GM13976 (cell line): ENCODE measurements at places on chromosomes 7 and 10.

DNA sequence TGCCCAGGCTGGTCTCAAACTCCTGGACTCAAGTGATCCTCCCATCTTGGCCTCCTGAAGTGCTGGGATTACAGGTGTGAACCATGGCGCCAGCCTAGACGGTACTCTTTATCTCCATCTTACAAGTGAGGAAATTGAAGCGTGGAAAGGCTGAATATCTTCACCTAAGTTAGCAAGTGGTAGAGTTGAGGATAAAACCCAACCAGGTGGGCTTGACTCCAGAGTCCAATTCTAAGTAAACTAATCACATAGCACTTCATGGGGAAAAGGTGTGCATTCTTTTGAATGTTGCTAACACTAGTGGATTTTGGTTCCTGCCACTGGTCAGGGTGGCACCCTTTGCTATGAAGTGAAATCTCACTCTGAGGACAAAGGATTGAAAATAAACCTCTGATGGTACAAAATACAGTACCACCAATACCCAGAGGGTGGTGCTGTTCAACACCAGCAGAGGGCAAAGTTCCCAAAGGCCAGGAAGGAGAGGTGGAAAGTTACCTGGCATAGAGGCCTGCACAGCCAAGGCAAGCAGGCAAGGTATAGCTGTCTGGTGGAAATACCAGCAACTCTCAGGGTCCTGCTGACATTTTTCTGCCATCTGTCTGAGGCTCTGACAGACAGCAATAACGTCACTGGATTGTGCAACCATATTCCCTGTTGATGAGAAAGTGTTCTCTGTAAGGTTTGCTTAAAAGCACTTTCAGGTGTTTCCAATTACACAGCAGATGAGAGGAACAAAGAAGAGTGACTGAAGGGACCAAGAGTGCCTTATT, 17.6 kb downstream of the ZDHHC16 start:
- peak; percentile 58 for DNase-seq

DNA sequence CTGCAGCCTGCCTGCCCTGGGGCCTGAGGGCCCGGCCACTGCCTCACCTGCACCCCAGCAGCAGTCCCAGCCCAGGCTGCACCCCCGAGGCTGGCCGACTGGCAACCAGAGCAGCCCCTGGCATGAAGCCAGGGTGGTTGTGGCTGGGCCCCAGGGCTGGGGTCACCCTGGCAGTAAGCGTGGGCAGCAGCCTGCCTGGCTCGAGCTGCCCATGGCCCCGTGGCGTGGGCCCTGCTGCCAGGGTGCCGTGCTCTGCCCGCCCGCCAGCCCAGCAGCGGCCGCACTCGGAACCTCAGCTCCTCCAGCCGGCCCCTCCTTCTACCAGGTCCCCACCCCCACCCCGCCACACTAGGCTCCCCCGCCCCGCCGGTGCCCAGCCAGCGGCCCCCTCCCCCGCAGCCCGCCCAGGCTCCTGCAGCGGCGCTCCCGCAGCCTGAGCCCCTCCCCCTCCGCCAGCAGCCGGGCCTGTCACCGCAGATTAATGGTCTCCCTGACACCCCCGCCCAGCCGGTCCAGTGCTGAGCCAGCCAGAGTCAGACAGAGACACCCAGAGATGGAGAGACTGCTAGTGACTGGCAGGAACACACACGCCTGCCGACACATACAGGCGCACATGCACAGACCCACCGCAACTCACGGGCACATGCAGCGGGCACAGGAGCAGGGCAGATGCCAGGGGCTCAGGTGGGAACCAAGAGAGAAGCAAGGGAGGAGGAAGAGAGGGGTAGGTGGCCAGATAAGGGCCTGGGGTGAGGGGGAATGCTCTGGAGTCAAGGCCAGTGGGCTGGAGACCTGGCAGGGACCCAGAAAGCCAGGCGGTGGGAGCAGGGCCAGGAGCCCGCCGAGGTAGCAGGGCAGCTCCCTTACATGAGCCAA, 22.4 kb downstream of the KCNH2 start:
- no peak for DNase-seq

- DNase-seq, result no peak
Observed at GRCh38 chr10:120732067-120732466, 119.1 kb upstream of the WDR11 start.

GRCh38 chr10:59276919-59277318, 85.4 kb downstream of the FAM13C start:
- no peak for DNase-seq

DNA sequence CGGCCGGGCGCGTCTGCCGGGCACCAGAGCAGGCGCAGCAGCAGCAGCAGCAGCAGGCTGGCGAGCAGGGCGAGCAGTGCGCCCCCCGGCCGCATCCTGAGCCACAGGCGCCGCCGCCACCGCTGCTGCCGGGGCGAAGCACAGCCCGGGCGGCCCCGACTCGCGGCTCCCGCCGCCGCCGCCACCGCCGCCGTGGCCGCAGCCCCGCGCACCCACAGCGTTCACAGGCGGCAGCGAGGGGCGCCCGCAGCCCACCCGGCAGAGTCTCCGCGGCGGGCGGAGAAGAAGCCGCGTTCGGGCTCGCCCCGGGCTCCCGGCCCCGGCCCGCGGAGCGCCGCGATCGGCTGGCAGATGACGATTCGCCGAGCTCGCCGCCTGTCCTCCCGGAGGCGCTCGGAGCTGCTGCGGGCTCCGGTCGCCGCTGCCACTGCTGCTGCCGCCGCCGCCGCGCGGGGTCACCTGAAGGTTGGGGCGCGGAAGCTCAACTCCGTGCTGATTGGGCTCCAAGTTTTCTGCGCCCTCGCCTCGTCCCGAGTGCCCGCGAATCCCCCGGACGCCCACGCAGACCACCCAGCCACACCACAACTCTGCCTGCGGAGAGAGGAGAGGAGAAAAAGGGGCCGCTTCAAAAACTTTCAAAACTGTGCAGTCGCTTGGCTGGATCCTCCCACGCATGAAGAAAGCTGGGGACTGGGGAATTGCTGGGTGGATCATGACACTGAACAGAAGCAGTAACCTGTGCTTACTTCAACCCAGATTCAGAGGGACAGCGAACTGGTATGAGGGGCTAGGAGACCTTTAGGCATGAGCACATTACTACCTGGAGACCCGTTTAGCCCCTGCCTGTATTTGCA, at the start of gene ST8SIA6:
ST8SIA6 (minus strand) TSS at position 435 of the 854 bp plus-strand sequence; CDS start at position 95, 340 bp downstream.
- peak; percentile 74 for DNase-seq

DNA sequence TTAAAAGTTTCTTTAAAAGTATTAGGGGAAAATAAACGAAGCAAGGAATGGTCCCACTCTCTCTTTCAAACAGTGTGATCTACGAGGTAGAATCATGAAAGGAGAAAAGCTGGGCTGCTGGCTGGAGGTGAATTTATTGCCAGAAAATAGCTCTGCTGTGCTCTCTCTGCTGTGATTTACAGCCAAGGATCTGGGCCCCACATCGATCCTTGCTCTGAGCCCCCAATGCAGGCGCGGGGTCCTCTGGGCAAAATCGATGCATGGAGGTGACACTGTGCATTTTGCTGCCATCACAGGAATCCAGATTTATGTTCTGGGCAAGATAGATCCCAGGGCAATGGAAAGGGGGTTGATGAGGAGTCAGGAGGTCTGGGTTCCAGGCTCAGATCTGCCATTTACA, 91.0 kb upstream of the GPR26 start:
- DNase-seq, result no peak

DNA sequence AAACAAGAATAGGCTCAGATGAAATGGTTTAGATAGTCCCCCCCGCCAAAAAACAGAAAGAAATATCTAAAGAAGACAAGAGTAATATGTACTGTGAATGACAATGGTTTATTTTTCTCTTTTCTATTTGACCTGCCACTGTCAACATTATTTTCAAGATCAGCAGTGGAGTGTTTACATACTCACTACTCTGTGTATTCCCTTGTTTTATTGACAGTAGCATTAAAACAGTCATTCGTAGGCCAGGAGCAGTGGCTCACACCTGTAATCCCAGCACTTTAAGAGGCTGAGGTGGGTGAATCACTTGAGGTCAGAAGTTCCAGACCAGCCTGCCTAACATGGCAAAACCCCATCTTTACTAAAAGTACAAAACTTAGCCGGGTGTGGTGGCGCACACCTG, 245.3 kb upstream of the SLC26A5 start:
- no peak for DNase-seq

DNA sequence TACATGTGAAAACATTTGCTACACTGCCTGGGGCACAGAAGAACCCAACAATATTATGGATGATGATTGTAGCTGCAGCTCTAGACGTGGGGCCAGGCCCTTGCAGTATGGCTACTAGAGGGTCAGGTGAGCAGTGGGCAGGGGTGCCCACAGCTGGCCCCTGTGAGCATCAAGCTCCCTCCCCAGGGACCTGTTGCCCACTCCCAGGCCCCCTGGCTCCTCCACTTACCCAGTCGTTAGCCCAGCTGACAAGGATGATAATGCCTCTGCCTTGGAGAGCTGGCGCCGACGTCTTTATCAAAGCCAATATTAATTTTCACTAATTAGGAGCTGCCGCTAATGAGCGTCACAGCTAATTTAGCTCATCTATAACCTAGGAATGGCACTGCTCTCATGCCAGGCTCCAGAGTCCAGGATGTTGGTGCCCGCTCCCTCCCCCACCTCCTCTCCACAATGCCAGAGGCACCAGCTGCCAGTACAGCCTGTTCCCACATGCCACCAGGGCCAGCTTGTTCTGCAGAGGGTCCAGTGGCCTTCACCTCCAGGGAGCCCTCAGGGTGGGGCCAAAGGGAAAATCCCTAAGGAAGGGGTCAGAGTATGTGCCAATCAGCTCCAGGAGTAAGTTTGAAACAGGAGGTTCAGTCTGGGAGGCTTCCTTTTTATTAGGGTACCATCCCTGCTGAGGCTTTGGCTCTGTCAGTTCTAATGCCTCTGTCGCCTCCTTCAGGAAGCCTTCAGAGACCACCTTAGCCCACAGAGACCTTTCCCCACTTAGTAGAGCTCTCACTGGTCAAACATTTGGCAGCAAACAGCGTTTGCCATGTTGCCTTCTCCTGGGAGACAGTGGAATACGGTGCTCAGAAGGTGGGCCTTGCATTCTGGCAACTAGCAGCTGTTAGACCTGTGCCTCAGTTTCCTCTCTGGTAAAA, 77.2 kb downstream of the CDH23 start:
- no peak for DNase-seq

DNA sequence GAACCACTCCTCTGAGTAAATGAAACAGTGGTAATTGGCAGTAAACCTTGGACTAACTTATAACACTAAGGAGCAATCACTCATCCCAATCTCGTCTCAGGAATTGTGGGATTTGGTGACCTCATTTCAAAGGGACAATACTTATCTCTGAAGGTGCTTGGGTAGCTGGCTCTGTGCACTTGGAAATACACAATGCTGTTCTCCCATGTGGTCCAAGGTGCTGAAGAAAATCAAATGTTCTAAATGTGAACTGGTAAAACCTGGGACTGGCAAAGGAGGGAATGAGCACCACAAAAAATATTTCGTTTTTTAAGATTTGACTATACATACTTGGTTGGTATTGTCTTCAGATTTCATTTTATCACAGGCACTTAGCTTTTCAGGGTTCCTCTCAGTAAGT, 1193.0 kb downstream of the SORCS1 start:
- no peak for DNase-seq

DNA sequence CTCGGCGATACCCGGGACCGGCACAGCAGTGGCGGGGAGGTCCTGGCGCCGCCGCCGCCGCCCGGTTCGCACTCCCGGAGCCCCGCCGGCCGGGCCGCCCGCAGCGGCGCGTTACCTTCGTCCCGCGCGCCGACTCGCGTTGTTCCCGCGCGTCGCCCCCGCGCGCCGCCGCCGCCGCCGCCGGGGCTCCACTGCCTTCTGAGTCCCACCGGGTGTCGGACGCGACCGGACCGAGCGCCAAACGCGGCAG, at the start of gene EZH2:
EZH2 (minus strand) TSS at position 243 of the 250 bp plus-strand sequence. CDS start 36,993 bp downstream, outside the sequence.
- no peak for DNase-seq

DNA sequence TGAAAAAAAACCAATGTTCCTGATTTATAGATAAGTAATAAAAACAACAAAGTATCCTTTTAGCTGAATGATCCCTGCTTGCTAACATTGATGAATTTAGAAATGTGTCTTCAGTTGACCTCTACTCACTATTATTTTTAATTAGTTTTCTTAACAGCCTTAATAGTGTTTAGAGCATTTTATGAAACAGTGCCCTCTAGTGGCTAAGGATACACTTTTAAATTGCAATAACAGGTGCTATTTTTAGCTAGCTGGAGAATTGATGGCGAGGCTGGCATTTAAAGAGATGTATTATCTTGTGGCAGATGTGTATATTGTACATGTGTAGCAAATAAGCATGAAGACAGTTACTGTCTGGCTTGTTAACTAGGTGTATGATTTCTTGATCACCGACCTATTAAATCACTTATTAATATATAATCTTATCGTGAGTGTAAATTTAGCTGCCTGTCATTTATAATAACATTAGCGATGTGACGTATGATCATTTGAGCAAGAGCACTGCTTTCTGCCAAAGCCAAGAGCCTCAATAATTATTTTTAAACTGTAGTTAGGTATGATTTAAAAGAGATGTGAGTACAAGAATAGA, 451.9 kb downstream of the DPP6 start:
- DNase-seq, result peak; percentile 27

DNA sequence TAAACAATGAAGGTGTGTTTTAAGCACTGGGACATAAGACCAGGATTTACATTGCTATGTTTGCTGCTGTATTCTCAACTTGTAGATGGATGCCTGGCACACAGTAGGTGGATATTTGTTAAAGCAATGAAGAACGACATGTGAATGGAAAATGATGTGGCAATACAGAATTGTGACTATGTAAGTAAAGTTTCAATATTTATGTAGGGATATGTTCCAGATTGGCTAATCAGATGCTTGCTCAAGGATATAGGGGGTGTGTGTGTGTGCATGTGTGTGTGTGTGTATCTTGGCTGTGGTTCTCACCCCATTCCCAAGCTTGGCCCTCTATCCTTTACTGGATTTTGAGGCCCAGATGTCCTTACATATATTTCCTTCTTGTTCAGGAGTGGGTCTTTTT, 42.7 kb upstream of the LAMB1 start:
- no peak for DNase-seq

DNA sequence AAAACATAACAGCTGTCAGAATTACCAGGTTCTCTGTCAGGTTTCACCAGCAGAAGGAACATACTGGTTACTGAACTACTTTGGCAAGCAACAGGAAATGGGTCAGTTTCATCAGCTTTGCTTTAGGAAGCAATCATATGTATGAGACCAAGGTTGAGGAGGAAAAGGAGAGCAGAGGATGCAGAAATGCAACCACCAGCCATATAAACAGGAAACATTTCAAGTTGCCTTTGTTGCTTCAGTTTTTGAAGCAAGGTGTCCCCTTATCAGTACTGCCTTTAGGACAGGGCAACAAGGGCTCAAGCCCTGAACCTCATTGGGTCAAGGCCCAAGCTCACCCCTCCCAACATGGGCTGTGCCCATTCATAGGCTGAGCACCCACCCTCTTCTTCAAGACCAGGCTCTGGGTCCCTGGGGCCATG, 10.2 kb downstream of the HIPK2 start:
- peak; percentile 37 for DNase-seq

GRCh38 chr7:108109221-108109908, 20.8 kb downstream of the LAMB4 start:
- peak; percentile 28 for DNase-seq

DNA sequence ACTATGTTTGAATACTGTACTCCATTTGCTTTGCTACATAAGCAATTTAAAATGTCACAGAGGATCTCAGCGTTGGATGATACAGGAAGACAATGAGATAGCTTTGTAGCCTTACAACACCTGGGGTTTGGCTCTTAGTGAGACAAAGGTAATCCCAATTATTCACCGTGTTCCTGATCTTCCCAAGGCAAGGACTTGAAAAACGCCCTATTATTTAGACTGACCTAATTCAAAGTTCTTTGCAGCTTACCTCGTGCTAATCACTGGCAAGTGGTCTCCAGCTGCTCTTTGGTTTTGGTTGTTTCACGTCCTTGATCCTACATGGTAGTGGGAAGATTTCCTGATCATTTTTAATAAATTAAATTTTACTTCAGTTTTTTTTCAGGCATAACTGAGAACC, 23.0 kb upstream of the C7orf33 start:
- DNase-seq, result no peak
